ENCODE measurements at places on chromosomes 3 and 15.

GRCh38 chr3:38575279-38575843 is 74.1 kb downstream of the SCN5A start:
- no peak for DNase-seq

- DNase-seq = no peak
These were observed 52.2 kb downstream of the SATB1 start for GRCh38 chr3:18372786-18373405.

- DNase-seq = no peak
These were observed 9.9 kb downstream of the CCR5 start for GRCh38 chr3:46380471-46381221.

DNA sequence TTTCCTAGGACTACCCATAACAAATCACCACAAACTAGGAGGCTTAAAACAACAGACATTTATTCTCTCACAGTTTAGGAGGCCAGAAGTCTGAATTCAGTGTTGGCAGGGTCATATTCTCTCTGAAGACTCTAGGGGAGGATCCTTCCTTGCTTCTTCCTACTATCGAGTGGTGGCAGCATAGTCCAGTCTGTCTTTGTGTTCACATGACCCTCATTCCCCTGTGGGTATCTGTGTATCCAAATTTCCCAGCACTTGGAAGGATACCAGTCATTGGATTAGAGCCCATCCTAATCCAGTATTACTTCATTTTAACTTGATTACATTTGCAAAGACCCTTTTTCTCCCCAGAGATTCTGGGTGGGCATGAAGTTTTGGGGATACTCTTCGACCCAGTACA is 63.8 kb downstream of the GMPS start:
- no peak for DNase-seq

DNA sequence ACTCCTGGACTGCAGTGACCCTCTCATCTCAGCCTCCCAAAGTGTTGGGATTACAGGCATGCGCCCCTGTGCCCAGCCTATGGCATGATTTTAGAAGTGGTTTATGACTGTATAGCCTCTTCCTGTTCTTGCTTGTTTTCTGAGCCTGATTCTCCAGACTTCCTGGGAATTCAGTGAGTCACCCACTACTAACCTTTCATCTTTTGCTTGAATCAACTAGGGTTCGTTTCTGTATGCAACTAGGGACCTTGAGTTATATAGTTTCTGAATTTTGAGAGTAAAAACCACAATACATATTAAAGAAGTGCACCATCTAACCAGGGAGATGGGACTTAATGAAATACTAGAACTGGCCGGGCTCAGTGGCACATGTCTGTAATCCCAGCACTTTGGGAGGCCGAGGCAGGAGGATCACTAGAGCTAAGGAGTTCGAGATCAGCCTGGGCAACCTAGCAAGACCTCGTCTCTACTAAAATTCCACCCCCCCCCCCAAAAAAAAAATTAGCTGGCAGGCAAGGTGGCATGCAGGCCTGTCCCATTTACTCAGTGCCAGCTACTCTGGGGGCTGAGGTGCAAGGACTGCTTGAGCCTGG is 76.0 kb downstream of the ZNF609 start:
- DNase-seq = no peak

- DNase-seq = no peak
These were observed 201.1 kb downstream of the ADAMTS17 start for GRCh38 chr15:100140527-100141308.

GRCh38 chr3:151387432-151387831 is 2.9 kb upstream of the P2RY12 start:
- DNase-seq = no peak

All from tibial nerve (tissue), 4 donors.